ENCODE measurements at places on chromosomes 2 and 18.
A peak's percentile ranks its signal among the peaks of the same experiment; 100 is the strongest.

GRCh38 chr2:215420471-215420935 lies 15.4 kb downstream of the FN1 start:
- DNase-seq: no peak

GRCh38 chr2:168247341-168248261 lies at the start of gene STK39:
Gene STK39 (minus strand): TSS chr2:168247595. CDS start chr2:168247435, 160 bp downstream.
- DNase-seq: peak; percentile 70

DNA sequence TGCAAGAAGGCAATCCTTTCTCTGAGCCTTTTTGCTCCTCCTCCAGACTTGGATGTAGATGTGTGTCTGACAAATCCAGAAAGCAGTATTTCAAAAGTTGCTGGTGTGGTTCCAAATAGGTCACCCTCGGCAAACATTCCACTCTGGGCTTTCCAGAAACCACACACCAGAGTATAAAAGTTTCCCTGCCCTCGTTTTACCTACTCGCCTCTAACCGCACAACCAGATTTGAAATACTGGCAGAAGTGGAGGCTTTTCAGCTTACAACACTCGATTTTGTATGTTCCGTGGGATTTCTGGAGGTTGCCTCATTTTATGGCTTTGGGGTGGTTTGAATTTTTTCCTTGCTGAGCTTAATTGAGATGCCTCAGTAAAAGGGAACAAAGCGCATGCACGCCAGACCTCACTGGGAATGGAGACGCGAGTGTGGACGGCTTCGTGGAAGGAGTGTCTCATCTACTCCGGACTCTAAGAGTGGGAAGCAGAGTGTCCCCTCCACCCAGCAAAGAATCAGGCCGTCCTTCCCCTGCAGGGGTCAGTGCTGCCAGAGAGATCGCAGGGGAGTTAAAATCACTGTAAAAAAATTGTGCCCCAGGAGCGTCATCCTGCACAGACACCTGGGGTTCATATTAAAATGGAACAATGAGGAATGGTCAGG lies 44.0 kb upstream of the RPL31 start:
- peak; percentile 7 for DNase-seq

DNA sequence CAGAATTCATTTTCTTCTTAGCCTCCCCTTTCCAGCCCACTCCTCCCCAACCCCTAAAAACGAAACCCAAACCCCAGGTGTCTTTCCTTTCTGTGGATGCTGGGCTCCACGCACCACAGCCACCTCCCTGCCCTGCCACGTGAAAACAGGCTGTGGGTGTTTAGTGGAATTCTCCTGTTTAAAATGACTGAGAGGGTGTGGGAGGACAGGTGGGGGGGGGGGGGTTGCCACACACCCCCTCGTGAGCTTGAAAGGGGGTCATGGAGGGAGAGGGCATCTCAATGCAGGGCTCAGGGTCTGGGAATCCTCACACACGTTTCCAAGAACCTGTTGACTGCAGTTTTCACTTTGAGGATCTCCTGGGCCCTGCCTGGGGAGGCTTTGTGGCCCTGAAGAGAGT lies 110.3 kb downstream of the FAM210A start:
- DNase-seq: no peak

GRCh38 chr2:64797881-64798575 lies 144.3 kb upstream of the SERTAD2 start:
- DNase-seq: peak; percentile 52

DNA sequence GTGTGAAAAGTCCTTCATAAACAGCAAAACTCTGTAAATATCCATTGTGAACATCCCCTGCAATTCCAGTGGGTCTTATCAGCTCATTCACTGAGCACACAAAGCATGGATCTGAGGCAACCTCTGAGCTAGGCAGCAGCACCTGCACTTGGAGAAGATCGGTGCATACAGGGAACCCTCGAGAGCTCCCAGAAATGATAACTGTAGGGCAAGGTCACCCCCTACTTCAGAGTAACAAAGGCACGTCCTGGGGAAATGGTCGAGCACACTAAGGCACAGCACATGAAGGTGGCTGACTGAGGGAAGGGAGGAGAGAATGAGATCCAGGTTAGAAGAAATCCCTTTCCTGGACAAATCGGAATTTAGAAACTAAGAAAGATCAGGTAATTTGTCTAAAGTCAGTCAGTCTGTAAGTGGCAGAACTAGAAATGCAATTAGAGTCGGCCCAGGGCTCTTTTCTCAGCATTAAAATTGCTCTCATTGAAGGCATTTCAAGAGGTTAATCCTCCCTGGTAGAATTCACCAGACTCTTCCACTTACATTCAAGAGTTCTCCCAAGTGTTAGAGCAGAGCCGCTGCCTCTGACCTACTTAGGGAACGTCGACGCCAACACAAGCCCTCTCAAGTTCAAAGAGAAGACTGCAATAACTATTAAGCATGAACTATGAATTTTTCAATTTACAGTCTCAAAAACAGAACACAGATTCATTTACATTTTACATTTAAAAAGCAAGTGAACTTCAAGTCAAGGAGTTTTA lies 45.9 kb downstream of the PXDN start:
- no peak for DNase-seq

DNA sequence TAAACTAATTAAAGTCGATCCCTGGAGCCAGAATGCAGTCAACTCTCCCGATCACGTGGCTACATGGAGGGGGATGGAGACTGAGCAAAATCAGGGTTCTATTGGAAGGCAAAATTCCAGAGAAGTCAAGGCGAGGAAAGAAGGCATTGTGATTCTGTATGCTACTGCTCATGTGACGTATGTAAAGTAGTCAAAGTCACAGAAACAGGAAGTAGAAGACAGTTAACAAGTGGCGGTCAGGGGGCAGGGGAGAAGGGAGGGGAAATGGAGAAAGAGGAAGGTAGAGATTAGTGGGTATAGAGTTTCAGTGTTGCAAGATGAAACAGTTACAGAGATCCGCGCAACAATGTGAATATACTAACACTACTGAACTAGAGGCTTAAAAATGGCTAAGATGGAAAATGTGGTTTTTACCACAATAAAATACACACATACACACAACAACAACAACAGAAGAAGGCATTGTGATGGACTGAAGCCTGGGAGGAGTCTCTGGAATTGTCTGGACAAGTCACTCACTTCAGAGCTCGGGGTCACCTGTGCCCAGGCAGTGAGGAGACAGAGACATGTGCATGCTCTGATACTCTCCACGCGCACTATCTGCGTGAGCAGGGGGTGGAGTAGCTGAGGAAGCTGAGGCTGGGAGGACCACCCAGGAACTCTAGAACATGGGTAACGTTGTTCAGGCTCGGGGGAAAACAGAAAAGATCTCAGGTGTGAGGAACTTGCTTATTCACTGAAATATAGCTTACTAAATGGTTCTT lies 89.9 kb upstream of the CDCA7 start:
- DNase-seq: no peak

- no peak for DNase-seq
These were observed 424.9 kb downstream of the PID1 start for GRCh38 chr2:228846161-228846560.

DNA sequence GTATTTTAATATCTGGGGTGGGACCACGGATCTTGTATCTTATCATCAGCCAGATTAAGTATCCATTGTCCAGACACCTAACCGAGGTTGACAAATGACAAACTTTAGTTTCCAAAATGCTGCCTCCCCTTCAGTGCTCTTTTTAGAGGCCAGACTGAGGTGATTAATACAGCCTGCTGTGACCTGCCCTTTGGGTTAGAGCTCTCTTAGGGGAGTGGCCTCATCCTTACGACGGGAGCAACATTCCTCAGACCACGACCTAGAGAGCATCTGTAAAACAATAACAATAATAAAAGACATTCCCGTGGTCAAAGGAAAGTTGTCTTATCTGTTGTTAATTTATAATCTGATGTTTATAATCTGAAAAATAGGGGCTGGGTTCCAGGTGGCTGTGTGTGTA lies 405.3 kb downstream of the LPIN1 start:
- no peak for DNase-seq

DNA sequence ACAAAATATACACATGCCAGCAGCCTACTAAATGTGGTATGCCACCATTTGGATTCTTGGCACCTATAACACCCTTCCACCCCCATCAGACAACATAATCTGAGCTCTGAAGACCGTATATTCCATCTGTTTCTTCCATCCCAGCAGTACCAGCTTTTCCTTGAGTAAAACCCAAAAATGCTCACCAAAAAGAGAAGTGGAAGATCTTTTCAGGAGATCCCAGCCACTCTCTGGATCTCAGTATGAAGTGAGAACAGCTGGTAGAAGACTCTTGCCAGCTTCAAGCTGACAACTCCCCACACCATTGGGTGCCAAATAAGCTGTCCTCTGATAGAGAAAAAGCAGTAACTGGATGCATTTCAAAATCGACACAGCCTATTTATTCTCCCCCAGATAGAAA lies 22.6 kb downstream of the REG1B start:
- no peak for DNase-seq

Data from NCI-H226 (cell line).